Activated naive CD8-positive, alpha-beta T cell treated with anti-CD3 and anti-CD28 coated beads for 36 hours (primary cell): ENCODE measurements at places on chromosomes 5 and 9.

DNA sequence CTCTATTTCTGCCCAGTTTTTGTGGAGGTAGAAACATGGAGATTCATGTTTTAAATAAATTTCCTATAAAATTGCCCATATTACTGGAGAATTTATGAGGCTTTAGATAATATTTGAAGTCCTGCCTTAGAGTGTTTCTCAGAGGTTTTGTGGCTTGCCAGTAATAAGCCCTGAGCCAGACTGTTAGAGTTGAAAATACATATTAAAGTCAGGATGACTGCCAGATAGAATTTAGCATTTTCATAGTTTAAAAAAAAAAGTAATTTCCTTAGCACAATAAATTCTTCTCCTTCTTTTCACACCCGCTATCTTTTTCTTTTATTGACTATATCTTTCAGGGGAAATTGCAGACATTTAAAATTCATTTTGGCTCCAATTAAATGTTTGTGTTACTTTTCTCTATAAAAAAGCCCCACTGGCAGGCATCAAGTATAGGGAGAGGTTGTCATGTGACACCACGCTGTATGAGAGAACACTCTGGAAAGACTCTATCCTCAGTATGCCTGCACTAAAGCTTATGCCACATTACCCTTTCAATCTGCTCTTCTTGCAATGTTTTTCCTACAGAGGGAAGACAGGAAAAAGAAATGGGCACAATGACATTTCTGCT lies 135.2 kb downstream of the MPDZ start:
- no peak for DNase-seq

- no peak for DNase-seq
Measured at GRCh38 chr5:170336065-170336464, 38.5 kb upstream of the LCP2 start.

DNA sequence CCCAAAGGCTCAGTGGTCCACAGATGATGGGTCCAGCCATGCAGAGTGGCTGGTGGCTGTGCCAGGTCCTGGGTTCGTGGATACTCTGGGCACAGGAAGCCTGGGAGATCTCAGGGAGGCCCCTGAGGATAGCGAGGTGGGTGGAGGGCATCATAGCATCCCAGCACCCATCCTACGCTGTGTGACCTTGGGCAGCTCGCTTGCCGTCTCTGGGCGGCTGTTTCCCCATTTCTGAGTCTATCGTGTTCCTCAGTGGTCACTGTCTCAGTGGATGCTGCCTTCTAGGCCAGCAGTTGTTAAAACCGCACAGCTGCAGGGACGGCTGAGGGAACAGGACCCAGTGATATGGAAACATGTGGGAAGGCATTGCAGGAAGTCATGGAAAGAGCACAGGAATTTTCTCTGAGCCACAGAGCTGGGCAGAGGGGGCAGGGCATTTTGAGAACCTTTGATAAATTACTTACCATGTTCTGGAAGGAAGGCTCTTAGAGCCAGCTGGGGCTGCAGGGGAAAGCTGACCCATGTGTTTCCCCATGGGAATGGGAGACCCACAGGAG lies 86.4 kb upstream of the COL5A1 start:
- DNase-seq, result no peak

- peak; percentile 40 for DNase-seq
Measured at GRCh38 chr5:139709582-139710318, 61.6 kb downstream of the CXXC5 start.
